ENCODE measurements at places on chromosomes 3 and 15.

GRCh38 chr3:189324538-189325138 is 152.9 kb downstream of the TPRG1 start:
- peak; percentile 71 for DNase-seq

GRCh38 chr3:1421577-1421976 is 328.8 kb downstream of the CNTN6 start:
- no peak for DNase-seq

GRCh38 chr3:118912188-118912587 is 122.5 kb downstream of the IGSF11 start:
- DNase-seq, result no peak

DNA sequence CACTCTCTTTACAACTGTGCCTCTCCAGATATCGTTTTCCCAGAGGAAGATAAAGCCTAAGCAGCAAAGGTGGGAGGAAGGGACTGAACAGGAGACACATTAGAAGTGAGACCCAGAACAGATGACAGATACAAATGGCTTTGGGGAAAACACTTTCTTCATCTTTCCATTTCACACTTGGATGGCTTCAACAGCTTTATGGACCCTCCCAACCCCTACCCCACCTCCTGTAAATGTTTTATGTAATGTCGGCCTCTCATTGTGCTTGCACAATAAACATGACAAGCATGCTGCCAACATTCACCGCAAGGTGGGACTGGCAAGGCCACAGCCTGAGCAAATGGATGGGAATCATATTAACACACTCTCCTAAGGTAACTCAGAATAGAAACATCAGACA is 1088.6 kb downstream of the TUSC7 start:
- no peak for DNase-seq

DNA sequence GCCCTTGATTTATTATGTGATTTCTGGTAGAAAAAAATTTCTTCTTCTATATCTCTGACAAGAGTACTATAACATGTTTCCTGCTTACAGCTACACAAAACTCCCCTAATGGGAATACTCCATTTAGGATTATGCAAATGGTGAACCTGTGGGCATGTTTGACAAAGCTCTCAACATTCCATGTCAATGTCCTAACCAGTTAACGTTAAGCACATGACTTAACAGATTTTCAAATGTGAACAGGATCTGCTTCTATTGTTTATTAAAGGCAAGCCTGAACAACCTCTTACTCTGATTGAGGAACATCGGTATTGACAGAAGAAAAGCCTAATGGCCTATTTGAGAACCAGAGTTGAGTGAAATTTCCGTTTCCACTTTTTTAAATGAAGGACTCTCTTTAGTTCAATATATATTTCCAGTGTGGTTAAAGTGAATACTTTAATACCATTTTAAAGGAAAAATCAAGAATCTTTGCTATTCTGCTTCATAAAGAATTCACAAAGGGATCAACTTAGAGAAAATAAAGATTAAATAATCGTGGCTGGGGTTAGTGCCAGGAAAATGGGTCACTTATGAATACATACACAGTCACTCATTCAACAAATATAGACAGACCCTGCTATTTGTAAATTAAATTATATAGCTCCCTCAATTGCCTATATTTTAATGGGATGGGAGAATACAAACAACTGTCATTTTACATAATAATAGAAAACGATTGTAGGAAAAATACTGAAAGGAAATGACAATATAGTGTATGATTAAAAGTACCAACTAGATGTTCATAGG is 300.3 kb upstream of the CBLB start:
- DNase-seq, result no peak

DNA sequence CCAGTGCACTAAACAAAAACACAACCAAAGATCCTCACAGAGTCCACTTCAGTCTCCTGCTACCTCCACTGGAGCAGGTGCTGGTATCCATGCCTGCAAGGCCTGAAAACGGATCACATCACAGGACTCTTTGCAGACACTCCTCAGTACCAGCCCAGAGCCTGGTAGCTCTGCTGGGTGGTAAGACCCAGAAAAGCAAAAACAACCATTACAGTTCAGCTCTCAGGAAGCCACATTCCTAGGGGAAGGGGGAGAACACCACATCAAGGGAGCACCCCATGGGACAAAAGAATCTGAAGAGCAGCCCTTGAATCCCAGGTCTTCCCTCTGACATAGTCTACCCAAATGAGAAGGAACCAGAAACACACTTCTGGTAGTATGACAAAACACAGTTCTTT is 52.5 kb upstream of the PFN2 start:
- DNase-seq, result no peak

GRCh38 chr3:190902292-190902691 is 39.8 kb upstream of the GMNC start:
- DNase-seq, result no peak

GRCh38 chr3:101813817-101814440 is 34.9 kb downstream of the NXPE3 start:
- DNase-seq, result no peak

DNA sequence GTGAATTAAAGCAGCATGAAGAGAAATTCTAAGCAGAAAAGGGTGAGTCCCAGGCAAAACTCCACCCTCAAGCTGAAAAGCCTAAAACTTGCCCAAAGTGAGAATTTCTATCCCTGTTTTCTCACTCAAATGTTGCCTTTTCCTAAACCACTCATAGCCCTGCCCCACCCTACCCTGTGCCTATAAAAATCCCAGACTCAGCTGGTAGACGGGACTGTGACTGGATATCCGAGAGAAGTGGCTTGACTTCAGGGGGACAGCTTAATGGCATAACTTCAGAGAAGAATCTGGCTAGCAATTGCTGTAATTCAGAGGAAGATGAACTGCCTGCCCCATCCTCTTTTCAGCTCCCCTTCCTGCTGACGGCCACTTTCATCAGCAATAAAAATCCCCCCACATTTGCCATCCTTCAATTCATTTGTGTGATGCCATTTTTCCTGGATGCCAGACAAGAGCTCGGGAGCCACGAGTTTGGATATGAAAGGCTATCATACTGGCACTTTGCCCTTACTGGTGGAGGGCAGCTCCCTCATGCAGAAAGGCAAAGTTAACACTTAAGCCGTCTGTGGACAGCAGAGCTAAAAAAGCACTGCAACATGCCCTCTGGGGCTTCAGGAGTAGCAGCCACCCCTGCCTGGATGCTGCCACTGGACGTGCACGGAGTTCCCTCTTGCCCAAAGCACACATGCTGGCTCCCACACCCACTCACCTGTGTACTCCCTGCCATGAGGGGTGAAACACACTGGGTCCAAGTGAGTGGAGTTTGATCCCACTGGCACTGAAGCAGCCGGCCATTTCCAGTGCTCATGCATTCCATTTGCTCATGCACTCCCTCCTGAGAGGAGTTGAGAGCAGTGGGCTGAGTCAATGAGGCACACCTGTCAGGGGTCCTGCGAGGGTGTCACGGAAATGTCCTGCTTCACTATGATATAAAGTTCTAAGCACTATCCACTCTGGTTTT is 670.6 kb downstream of the PLOD2 start:
- no peak for DNase-seq

GRCh38 chr15:41558400-41559238 is at the start of gene TYRO3:
Gene TYRO3 (plus strand): TSS chr15:41559212. CDS start chr15:41559258, 46 bp downstream.
- DNase-seq, result peak; percentile 73

DNA sequence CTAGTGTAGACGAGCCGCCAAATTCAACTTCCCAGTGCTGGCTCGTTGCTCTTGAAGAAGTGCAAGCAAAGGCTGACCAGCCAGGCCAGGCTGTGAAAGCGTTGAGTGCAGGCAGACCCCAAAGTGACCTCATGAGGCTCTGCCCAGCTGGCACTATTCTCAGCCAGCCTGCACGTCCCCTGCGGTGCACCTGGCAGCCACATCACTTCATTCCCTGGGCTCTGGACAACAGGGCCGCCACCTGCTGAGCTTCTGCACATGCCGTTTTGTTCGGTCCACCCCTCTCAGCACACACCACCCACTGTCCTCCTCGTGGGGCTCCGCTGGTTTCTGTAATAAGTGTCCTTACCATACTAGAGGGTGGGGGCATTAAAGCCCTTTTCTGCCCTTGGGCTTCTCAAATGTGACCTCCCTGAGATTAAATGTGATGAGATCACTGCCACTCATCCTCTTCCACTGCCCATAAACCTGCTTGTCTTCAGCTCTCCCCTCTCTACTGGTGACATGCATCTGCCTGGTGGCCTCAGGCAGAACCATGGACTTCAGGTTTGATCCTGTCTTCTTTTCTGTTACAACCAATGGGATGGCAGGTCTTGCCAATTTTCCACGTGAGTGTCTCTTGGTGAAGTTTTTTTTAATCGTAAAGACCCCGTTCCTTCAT is 6.1 kb downstream of the RASGRF1 start:
- no peak for DNase-seq

- DNase-seq, result no peak
These were observed 254.9 kb upstream of the TBL1XR1 start for GRCh38 chr3:177451864-177452830.

DNA sequence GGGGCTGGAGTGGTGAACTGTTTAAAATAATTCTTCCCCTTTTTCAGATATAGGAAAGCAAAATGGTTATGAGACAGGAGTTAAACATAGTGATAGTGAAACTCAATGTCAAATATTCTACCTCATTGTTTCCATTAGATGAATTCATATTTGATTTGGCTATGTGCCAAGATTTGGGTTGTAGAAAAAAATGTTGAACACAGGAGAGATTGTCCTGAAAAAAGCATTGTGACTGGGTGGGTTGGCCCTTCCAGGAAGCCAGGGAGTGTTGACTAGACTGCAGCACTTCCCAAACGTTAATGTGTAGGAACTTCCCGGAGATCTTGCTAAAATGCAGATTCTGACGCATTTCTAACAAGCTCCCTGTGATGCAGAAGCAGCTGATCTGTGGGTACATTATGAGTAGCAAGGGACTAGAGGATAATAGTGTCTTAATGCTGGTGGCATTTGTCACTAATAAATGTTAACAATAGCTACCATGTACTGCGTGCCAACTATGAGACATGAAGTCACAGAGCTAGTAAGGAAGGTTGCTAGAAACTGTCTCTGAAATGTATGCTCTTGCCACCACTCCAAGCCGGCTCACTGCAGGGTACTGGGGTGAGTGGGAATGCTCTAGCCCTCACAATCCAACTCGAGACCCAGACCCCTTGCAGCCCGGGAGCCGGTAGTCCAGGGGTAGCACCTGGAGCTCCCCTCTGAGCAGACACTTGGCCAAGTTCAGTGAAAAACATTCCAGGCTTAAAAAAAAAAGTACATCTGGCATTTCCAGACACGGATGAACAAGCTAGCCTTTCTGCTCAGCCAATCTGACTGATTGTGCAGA is 120.6 kb downstream of the CD47 start:
- DNase-seq, result no peak

DNA sequence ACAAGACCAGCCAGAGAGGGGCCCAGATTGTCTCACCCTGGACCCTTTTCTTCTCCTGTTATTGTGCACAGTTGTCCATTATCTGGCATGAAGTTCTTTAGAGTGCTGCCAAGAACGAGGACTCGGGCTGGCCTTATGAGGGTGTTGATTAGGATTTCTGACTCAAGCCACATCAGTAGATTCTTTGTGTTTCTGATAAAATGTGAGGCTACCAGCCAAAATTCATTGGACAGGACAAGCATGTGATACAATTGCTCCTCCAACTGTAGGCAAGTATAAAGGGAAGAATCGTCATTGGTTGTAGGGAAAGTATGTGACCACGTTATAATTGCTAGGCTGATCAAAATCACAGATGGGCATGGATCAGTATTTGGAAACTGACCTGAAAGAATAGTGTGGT is 99.2 kb upstream of the TMC3 start:
- DNase-seq, result no peak

DNA sequence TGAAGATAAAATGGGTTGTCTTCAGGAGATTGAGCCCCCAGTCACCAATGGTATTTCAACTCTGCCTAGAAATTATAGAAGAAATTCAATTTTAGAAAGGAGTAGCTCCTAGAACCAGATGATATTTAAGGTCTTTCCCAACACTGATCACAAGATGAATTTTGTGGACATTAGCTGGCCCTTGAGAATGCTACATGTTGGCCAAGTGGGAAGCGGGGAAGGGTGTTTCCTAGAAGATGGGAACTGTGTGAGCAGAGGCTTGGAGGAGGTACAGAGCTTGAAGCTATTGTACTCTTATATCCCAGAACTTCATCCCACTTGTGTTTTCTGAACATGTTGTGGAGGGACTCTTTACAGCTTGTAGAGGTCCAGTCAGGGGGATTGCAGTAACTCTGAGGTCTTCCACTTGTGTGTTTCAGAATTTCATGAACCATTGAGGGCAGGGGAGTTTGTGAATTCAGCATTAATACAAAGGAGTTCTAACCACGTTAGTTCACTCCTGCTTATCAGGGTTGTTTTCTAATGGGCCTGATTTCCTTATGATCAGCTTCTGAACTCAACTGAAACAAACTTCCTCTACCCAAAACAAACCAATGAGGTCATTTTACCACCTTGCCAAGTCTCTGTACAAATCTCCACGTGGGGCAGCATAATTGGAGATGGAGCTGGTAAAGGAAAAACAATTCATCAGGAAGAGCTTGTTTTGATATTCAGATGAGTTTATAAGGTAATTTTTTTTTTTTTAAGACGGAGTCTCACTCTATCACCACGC is 152.6 kb upstream of the TPM1 start:
- no peak for DNase-seq

All from activated CD4-positive, alpha-beta T cell treated with anti-CD3 and anti-CD28 coated beads, Interleukin-2, amount 50 U/mL, for 4 hours (primary cell).